ENCODE measurements at places on chromosomes 2 and 18.

DNA sequence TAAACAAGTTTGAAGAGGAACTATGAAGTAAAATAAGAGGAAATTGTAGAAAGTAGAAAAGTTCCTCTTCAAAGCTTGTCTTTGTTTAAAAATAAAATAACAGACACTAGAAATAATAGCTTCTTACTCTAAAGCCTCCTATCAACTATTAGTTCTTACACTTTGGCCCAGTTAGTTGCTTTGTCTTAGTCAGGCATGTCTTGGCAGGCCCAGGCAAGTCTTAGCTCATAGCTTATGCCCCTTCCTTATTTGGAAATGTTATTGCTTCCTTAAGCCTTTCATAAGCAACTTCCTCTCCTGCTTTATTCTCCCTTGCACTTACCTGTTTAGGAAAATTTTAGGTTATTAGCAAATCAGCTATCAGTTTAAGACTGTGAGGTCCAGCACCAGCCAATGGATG lies 950.6 kb upstream of the LRATD1 start:
- DNase-seq = no peak

DNA sequence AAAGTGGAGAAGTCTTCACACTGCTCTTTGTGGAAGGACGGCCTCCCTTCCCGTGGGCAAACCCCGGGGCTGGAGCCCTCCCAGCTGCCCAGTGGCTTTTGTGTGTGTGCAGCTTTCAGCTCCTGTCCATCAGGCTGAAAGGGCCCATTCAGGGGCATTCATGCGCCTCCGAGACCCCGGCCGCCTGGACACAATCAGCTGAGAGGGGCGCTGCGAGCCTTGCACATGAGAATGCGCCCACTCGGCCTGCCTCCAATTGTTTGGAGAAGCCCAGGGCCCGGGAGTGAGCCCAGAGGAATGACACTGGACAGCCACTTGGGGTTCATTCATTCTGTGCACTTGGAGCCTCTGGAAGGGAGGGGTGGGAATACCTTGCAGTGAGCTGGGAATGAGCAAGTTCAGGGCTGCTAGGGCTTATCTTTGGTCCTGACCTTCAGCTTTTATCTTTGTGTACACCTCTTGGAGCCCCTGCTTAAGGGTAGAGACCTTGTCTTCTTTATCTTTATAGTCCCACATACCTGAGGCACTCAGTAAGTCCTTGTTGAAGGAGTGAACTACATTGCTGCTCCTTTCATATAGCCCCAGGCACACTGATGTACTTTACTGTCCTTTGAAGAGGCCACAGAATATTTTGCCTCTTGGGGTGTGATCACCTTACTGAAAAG lies 56.5 kb downstream of the TCF7L1 start:
- DNase-seq = no peak

DNA sequence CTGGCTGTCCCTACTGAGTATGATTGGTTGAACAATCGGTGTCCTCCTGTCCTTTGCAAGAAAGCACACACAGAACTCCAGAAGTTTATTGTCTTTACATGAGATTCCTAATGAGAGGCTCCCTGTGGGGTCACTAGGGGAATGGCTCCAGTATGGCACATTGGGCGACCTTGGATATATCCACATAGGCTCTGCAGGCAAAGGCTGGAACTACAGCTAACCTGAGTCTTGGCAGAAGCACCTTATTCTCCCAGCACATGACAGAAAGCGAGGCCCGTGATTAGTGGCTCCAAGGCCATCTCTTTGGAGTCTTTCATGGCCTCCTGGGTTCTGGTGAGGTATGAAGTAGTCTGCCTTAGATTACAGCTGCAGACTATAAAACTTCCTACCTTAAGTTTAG lies 49.0 kb downstream of the ZDBF2 start:
- DNase-seq = no peak

GRCh38 chr2:135773917-135774316 lies 32.3 kb downstream of the UBXN4 start:
- no peak for DNase-seq

DNA sequence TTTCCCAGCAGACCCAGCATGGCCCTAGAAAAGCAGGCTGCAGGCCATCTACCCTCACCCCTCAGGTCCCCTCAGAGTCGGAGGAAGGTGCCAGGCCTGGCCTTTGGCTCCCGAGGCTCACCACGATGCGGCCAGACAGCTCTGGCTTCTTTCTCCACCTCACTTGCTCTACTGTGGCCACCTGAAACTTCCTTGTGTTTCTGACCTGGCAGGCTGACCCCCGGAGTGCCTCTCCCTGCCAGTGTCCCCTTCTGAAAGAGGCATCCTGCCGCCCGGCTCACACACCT lies 375.0 kb upstream of the HS6ST1 start:
- no peak for DNase-seq

DNA sequence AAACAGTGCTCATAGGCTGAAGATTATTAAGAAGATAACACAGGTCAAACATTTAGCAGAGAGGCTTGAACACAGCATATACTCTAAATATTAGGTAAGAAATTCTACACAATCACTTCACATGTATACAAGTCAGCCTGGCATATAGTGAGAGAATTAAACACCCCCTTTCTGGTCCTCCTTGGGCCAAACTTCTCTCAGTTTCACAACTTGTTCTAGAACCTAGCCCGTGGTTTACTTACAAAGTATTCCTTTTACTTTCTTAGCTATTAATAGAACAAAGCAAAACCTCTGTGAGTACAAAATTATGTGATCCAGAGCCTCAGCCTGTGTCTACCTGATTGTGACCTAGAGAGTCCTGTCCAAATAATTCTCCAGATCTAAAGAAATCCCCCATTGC lies 562.8 kb downstream of the TNS1 start:
- no peak for DNase-seq
